ENCODE measurements at places on chromosomes 7 and 10.
A peak's percentile ranks its signal among the peaks of the same experiment; 100 is the strongest.

DNA sequence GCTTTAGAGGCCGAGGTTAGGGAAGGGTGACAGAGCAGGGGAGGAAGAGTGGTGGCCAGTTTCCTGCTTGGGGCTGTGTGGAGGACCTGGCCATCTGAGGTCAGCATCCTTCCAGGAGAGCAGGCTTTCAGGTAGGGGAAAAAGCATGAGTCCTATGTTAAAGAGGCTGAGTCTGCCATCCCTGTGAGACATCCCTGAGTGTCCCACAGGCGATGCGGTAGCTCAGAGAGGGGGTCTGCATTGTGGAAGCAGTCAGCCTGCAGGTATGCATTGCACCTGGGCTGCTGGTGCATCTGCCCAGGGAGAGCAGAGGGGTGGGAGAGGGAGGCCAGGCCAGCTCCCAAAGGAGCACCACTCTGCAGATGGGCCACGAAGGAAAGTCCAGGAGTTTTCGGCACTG is 282.1 kb upstream of the ZNF32 start:
- DNase-seq = no peak

- no peak for DNase-seq
Measured at GRCh38 chr10:104447331-104447730, 93.7 kb downstream of the CFAP58 start.

- peak; percentile 63 for DNase-seq
Measured at GRCh38 chr7:122092964-122093797, 50.9 kb downstream of the AASS start.

- DNase-seq = no peak
Measured at GRCh38 chr10:17782921-17783665, 26.1 kb upstream of the MRC1 start.

DNA sequence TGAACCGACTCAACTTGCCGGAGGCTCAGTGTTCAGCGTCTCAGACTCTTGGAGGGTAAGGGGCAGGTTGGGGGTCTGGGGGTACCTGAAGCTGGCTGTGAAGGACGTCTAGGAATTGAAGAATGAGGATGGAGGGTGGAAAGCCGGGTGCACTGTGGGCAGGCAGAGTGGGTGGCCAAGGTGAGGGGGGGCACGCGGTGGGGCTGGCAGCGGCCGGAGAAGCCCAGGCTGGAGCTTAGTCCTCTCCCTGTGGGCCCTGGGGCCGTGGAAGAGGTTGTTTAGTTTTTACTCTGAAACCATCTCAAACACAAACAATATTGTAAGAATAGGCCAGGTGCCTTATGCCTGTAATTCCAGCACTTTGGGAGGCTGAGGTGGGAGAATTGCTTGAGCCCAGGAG is 83.4 kb downstream of the UNCX start:
- DNase-seq = no peak

GRCh38 chr7:66219805-66220204 is 14.7 kb downstream of the TPST1 start:
- DNase-seq = no peak

GRCh38 chr10:12180221-12180974 is 15.3 kb downstream of the NUDT5 start:
- no peak for DNase-seq

DNA sequence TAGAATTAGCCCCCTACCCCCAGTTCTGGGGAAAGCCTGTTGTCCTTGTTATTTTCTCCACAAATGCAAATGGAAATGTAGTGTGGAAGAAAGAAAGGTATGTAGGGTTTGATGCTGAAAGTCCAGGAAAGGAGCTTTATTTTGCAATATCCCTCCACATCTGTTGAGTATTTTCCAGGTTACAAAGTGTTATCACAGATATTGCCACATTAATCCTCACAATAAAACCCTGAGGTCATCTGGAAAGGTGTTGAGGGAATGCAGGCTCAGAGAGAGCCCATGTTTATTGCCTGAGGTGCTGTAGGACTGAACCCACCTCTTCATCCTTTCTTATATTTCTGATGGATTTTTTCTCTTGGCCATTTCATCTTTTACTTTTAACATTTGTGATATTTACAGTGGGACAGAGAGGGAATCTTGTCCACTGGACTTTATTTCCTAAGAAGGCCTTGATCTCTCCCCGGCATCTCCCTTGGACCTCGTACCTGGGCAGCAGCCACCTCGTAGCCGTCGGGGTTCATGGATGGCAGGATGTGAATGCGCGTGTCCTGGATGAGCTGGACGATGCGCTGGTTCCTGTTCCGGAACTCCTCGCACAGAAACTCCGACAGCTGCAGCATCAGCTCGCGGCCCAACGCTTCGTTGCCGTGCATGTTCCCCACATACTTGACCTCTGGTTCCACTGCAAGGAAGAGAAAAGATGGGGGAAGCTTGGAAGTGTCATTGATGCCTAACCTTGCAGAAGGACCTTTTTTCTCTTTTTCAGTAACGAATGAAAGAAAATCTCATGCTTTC is 6.0 kb downstream of the CPN1 start:
- DNase-seq = no peak

DNA sequence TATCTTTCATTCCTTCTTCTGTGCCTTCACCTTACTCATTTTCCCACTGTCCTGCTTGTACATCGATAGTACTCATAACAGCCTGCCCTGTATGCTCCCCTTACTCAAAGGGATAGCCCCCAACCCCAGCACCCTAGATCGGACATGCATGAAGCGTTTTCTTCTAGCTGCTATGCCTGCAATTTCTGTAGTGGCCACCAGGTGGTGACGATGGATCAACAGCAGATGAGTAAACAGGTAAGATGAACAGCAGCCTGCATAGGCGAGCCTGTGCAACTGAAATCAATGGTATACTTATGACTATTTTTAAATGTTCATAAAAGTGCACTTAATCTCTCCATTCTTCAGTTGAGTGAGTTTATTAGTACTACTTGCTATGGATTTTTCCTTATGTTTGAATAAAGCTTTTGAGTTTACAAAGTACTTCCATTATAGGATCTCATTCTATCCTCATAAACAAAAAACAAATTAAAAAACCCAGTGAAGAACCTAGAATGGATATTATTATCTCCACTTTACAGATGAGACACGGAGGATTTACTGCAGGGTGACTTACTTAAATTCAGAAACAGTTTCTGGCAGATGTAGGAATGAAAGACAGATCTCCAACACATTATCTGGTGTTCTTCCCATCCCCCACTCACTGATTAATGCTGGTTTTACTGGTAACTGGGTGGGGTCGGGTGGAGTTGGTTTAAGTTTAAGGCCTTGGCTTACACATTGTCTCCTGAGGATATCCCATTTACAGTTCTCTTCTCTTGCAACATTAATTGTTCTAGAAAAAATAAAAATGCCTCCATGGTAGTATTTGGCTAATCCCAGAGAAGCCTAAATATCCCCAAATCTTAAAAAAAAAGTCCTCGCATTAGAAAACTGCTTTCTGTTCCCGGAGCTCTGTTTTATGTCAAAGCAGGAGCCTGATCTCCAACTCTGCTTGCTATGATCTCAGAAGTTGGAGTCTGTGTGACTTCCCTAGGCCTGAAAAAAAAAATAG is 222.1 kb downstream of the GLI3 start:
- no peak for DNase-seq

DNA sequence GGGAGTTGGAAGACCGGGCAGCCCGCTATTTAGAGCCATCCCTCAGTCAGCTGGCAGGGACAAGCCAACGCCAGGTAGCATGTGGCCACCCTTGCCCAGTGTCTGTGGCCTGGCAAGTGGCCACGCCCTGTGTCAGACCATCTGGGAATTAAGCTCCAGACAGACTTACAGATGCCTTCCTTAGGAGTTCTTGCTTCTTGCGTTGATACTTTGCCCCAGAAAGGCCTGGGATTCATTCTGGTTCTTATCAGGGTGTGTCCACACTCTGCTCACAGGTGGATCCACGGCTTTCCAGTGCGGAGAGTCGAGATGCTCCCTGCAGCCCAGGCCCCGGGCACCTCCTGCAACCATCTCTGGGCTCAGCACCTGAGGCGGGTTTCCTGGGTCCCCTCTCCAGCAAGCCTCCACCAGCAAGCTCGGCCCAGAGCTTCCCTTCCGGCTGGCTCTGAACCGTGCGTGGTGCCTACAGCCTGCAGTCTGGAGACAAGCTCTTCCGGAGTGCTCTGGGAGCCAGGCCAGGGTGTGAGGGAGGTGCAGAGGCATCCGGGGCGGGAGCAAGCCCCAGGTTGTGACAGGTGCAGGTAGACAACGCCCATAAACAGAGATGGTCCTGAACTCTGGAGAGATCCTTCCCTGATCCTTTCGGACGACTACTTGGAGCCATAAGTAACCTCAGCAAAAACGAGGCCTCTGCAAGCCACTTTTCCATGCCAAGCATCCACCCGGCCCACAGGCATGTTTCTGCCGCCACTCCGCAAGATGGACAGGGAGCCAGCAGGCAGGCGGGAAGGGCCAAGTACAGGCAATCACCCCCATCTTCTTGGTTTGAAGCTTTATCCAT is 32.3 kb upstream of the PPIF start:
- DNase-seq = no peak

DNA sequence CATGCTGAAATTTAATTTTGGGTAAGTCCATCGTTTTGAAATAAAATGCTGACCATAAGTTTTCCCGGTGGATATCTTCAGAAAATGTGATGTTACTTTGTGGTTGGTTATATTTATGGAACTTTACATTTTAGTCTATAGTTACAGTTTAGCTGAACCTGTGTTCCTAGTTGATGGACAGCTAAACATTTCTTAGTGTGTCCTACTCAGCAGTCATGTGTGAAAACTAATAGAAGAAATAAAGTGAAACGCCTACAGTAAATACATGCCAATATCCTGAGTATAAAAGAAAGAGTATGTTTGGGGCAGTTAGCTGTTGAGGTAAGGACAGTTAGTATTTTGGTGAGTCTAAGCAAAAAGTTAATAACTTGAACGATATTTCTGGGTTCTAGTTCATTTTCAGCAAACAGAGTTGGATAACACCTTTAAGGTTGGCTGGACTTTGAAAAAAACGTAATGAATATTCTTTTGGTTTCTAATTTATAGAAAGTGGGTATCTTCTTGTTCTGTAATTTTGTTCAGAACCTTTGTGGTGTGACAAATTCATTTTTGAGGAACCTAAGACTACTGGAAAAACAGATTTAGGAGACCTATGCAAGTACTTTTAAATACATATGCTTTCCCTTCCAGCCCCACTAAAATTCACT is 28.7 kb downstream of the LCOR start:
- no peak for DNase-seq

DNA sequence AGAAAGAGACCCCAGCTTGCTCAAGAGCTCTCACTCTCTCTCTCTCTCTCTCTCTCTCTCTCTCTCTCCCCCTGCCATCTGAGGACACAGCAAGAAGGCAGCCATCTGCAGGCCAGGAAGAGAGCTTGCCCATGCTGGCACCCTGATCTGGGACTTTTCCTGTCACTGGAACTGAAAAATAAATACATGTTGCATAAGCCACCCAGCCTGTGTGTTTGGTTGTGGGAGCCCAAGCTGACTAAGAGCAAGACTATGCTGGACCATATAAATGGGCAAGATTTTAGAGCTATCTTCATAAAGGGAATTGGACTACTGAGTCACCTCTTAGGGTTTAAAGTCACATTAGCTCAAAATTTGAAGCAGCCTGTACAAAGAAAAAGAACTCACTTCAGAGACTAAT is 98.6 kb downstream of the SLC16A9 start:
- no peak for DNase-seq

- DNase-seq = no peak
Measured at GRCh38 chr7:143362131-143363015, at the start of gene FAM131B. Gene FAM131B (minus strand): TSS chr7:143362713. CDS start chr7:143362603, 110 bp downstream.

DNA sequence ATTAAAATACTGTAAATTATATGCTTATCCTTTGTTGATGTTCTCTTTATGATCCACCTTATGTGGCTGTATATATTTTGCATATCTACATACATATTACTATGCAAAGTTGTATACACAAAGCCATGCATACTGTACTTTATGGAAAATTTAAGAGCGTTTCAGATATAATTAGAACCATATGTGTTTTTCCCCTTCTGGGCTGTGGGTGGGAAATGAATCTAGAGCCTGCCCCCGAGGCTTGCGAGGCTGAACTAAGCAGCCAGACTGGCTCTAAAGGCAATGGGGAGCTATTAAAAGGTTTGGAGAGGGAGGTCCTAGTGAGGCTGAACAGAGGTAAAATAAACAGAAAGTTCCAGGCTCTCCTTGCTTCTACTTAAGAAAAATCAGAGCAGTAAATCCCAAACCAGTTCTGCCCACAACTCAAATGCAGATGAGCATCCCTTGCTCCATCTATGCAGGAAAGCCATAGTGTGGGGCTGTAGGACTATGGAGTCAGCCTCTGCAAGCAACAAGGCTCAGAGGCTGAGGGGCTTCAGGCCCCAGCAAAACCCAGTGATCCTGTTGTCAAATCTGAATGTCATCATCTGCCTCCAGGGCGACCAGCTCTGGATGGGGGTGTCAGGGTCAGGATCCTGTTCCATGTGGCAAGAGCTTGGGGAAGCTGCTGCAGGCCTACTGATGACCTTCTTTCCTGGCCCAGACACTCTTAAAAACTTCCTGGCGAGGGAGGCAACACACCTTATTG is 14.1 kb upstream of the DDIT4 start:
- DNase-seq = no peak

DNA sequence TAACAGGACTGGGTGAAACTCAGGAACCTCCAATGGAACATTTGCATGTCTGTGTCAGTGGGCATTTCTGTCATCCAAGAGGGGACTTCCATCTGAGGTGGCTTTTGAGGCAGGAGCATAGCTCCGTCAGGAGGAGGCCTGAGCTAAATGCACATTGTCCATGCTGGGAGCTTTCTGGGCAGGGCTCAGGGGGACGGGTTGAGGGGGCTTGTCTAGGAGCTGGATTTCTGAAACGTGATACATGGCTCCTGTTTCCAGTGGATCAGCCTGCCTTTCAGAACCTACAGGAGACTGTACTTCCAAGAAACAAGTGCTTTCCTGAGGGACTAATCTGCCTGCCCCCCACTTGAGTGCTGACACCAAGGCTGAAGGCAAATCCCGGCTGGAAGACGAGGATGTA is 40.5 kb upstream of the GDF10 start:
- DNase-seq = no peak

DNA sequence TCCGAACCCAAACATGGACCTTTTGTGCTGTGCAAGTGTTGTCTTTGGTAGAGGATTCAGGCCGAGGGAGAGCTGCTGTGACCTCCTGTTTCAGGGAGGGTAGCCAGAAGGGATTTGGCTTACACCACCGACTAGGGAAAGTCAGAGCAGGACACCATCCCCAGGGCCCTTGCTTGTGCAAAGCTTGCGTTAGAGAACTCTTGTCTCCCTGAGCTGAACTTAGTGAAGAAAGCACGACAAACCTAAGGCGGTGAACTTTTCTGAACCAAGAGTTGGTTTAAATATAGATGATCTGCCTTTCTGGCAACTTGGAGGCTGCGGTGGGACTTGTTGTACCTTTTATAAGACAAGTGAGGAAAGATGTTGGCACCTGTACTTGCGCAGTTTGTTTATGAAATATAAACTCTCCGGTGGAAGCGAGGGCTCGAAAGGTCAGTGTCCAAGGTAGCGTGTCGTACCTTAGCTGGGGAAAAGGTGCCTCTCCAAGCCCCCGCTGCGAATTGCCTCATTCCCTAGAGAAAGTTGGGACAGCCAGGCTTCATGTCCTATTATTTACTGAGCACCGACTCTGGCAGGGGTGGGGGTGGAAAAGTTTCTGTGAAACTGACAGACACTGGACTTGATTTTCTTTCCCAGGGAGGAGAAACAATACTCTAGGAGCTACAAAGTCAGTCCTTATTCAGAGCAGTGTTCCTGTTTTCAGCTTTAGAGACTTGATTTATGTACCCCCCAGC is 31.6 kb downstream of the WBP1L start:
- no peak for DNase-seq

GRCh38 chr7:41629711-41630111 is 73.2 kb downstream of the INHBA start:
- no peak for DNase-seq

GRCh38 chr7:47591655-47592572 is 10.0 kb upstream of the TNS3 start:
- peak; percentile 68 for DNase-seq

All from AG04450 (cell line).